ENCODE measurements at places on chromosomes 5 and 9.

GRCh38 chr9:75974016-75974766 is 83.7 kb downstream of the PCSK5 start:
- DNase-seq, result no peak

GRCh38 chr5:170439223-170439943 is 50.2 kb upstream of the KCNMB1 start:
- DNase-seq, result no peak

GRCh38 chr5:82169892-82170291 is 108.3 kb downstream of the RPS23 start:
- DNase-seq, result no peak

GRCh38 chr5:127599847-127600246 is 49.0 kb upstream of the CTXN3 start:
- no peak for DNase-seq

- no peak for DNase-seq
Measured at GRCh38 chr5:135249658-135250057, 149.4 kb downstream of the MACROH2A1 start.

Data from cortex of kidney (tissue), 1 donor.